ENCODE measurements at places on chromosomes 3 and 15.

DNA sequence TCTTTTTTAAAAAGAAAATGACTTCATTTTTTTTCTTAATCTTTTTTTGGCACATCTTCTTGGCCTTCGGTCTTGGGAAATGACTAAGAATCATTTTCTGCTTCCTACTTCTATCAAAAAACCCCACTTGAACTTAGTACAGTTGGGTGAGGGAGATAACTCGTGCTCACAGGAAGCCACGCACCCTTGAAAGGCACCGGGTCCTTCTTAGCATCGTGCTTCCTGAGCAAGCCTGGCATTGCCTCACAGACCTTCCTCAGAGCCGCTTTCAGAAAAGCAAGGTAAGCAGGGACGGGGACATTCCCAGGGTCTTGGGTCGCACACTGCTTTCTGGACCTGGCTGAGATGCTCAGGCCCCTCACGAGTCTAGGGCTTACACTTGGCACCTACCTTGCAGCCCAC lies at the start of gene CCR4:
TSS of gene CCR4 (plus strand) at position 235 of the 402 bp plus-strand sequence. CDS start 1,779 bp downstream, outside the sequence.
- DNase-seq, result peak; percentile 29

DNA sequence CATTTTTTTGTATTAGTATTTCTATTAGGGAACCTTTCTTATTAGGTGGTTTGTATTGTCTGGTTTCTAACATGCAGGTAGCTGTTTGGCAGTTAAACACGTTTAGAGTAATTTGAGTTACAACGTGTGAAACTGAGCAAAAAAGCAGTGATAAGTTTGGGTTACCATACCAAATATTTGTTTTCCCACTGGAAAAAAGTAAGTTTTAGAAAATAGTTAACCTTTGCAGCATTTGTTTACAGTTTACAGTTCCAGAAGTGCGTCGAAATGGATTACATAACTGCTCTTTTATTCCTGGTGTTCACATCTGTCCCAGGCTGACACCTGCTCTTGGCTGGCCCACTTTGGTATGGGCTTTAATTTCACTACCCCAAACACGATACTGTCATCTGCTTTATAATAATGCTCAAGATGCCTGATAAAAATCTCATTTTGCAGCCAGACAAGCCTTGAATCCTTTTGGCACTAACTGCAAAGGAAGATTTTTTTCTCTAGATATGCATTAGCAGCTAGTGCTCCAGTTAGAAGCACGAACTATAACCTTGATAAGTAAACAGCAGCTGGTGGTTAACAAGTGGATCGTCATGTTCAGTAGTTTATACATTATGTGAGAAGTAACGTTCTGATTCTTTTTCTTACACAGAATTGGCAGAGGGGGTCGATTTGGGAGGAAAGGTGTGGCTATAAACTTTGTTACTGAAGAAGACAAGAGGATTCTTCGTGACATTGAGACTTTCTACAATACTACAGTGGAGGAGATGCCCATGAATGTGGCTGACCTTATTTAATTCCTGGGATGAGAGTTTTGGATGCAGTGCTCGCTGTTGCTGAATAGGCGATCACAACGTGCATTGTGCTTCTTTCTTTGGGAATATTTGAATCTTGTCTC lies 5.3 kb downstream of the EIF4A2 start:
- DNase-seq, result no peak

- no peak for DNase-seq
These were observed 135.8 kb downstream of the GREM1 start for GRCh38 chr15:32853592-32853991.

DNA sequence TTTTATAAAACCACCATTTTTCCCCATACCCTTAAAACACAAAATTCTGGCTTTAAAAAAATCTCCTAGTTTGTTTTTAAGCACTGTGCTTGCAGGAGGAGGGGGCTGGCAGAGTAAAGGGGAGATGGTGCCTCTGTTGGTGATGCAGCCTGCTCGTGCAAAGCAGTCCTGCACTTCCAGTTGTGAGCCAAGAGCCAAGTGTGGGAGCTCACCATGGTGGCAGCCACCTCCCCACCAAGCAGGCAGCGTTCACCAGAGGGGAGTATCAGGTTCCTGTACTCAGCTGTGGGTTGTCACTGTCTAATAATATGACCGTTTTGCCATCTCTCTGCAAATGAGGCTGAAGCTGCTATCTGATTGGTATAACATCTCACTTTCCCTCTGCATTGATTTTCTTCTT lies 164.8 kb downstream of the SYNPR start:
- no peak for DNase-seq

DNA sequence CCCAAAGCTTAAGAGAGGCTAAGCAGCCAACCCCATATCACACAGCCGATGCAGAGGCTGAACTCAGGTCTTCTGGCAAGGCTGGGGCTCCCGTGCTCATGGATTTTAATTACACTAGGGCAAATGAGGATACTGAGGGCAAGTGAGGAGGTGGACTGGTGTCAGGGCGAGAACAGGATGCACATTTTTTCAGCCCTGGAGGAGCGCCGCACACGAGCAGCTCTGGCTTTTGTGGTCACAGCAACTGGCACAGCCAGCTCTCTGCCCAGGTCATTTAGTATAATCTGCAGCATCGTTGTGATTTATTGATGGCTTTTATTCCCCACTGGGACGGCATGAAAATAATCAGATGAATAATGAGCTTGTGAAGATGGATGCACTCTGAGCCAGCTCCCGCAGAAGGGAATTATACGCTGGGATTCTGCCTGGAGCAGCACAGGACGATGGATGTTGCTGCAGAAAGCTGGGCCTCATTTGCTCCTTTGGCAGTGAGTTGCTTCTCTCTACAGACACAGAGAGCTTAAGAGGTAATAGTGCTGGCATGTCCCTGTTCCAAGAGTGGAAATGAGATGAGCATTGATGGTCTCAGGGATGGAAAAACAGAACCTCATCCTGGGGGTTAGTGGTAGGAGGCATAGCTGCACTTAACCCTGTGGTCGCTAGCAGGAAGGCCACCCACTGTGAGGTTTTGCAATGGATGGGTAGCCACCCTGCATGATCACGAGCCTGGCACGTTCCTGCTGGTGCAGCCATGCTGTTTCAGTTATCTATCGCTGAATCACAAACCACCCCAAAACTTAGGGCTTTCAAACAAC lies 135.4 kb downstream of the UACA start:
- no peak for DNase-seq

DNA sequence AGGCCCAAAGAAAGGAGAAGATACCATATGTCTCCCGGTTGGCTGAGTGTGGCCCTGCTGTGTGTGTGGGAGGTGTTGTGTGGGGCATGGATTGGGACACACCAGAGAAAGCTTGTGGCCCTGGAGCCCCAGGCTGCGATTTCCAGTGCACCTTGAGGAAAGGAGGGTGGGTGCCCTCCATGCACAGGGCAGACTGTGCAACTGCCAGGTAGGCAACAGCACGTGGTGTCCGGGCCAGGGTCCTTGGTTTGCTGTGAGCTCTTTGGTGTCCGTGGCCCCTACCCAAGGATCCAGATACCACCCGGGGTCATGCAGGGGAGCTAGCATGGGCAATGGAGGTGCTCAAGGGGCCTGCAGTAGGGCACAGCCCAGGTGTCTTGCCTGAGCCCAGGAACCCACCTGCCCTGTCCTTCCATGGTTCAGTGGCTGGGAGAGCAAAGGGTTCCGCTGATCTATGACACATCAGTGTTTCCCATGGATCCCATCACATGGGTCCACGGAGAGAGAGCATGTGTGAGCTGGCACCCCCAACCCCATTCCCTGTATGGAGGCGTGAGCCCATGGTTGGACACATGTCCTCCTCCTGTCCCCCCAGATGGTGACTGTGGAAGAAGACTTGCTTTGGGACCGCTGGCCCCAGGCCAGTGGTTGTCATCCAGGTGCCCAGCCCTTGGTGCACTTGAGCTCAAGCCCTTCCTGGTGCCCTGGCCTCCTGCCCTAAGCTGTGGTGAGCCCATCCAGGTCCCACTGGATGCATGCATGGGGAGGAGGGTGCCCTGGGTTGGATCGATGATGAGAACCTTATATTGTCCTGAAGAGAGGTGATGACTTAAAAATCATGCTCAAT lies 223.4 kb downstream of the SNRPN start:
- no peak for DNase-seq

- no peak for DNase-seq
These were observed 1.7 kb downstream of the MESP2 start for GRCh38 chr15:89777782-89778380.

DNA sequence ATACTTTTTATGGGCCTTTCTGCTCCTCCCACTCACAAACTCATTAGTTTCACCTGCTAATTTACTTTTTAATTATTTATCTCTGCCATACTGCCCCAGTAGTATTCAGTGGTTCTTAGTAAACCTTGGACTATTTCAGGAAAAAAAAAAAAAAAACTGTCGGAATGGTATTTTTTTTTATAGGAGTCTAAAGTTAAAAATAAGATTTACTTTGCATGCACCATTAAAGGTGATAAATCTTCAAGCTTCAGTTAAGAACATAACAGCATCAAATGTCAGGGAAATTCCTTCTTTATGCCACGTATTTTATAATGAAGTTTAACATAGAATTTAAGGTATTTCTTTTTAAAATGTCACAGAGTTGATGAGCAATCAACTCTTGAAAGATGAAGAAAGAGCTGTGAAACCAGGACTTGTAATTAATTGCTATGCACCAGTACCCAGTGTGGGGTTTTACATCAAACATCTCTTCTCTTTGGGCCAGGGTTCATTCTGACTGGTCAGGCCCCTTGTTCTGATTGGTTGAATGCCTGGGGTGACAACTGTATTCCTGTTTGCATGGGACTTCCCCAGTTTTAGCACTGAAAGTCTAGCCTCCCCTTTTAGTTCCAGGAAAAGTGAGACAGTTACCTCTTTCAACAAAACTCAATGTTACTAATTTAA lies 40.3 kb upstream of the PTPRG start:
- DNase-seq, result no peak

- DNase-seq, result no peak
These were observed 155.6 kb upstream of the NR2E3 start for GRCh38 chr15:71654720-71655174.

GRCh38 chr3:28502397-28502937 lies 153.8 kb upstream of the AZI2 start:
- no peak for DNase-seq

DNA sequence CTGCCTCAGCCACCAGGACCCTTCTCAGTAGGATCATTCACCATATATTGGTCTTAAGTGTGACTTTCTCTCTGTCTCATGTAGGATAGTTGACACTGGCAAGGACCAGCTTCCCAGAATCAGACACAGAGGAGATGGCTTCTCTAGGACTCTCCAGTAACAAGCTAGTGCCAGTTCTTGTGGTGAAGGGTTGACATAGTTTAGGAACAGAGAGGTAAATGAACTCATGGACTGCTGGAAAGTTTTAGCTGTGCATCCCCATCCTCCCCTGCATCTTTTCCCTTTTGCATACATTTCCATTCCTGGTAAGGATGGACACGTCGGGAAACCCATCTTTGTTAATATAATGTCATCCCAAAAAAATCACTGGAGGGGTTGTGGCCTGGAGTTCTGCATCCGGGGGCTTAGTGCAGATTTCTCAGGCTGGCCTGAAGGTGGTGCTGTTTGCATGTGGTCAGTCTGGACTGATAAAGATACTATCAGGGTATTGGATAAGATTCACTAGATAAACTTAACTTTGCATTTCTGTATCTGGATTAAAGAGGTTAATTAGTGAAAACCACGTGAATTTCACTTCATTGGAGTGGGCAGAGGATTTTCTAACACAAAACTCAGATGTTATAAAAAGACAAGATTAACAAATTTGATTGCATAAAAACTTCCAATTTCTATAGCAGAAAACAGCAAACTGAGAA lies 110.8 kb downstream of the TBC1D2B start:
- DNase-seq, result peak; percentile 27

GRCh38 chr3:185270262-185270955 lies 16.6 kb upstream of the EHHADH start:
- no peak for DNase-seq

GRCh38 chr3:95810462-95810861 lies 1003.9 kb upstream of the EPHA6 start:
- DNase-seq, result no peak

- DNase-seq, result no peak
These were observed 18.1 kb upstream of the AGBL1 start for GRCh38 chr15:86061581-86061980.

- no peak for DNase-seq
These were observed 7.3 kb upstream of the TNFSF10 start for GRCh38 chr3:172530566-172530965.

DNA sequence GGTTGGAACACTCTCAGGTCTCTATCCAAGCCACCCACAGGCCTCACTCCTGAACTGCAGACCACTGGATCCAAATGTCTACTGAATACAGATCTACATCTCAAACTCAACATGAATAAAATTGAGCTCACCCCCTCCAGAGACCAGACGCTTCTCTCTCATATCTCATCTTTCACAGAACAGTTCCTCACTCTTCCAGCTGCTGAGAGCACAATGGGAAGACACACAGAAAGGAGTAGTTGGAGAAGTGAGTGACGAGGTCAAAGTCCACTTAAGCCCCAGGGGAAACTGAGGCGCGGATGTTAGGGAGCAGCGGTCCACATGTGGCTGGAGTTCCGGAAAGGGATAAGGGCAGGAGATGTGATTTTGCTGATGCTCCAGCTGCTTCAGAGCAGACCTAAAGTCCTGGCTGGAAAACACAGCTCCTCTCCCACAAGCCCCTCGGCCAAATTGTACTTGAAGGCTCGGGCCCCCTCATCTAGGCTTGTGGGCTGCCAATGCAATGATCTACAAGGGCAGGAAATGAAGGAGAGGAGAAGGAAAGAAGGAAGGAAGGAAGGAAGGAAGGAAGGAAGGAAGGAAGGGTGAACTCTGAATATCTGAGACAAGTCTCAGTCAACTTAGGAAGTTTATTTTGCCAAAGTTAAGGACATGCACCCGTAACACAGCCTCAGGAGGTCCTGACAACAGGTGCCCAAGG lies 211.2 kb upstream of the TLE3 start:
- no peak for DNase-seq

DNA sequence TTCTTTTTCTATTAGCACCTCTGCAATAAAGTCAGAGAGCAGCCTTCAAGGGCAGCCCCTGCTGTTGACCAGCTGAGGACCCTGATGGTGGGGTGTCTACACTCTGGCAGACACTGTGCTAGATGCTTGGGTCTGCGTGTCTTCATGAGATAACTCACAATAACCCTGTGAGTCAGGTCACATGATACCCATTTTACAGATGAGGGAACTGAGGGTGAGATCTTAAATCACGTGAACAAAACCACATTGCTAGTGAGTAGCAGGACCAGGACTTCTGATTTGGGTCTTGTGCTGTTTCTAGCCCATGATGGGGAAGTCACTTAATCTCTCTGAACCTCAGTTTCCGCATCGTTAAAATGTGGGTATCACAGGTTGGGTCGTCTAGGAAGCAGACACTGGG lies 118.5 kb upstream of the LIPC start:
- DNase-seq, result no peak

DNA sequence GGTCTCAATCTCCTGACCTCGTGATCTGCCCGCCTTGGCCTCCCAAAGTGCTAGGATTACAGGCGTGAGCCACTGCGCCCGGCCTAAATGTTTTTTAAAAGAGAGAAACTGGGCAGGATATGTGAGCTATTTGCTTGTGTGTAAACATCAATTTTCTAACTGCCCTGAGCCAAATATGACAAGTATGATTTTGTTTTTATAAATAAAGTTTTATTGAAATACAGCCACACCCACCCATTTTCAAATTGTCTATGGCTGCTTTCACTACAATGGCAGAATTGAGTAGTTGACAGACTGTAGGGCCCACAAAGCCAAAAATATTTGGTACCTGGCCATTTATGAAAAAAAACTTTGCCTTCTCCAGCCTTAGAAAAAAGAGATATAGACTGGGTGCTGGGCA lies 15.9 kb upstream of the HDC start:
- DNase-seq, result no peak

GRCh38 chr3:197218210-197218609 lies 80.2 kb downstream of the DLG1 start:
- no peak for DNase-seq

- no peak for DNase-seq
These were observed 75.6 kb upstream of the CHRNB4 start for GRCh38 chr15:78716651-78717050.
